GM04503 (cell line): ENCODE measurements at places on chromosomes 11 and 22.

DNA sequence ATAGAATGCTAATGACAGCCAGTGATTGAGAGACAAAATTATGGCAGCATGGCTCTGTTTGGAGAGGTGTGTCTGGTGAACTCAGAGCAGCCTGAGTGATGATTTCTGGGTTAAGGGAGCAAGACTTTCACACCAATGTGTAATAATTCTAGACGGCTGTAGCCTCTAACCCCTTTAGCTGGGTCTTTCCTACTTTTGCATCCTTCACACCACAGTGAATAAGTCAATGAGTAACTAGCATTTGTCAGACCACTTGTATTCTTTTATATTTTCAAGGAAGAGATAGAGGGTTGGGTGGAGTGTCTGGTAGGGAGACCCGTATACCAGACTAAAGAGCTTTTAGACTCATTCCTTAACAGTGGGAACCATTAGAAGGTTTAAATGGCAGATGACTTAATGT, 50.4 kb downstream of the ATXN10 start:
- no peak for DNase-seq

GRCh38 chr11:19370100-19370861, 129.5 kb upstream of the E2F8 start:
- peak; percentile 80 for DNase-seq

DNA sequence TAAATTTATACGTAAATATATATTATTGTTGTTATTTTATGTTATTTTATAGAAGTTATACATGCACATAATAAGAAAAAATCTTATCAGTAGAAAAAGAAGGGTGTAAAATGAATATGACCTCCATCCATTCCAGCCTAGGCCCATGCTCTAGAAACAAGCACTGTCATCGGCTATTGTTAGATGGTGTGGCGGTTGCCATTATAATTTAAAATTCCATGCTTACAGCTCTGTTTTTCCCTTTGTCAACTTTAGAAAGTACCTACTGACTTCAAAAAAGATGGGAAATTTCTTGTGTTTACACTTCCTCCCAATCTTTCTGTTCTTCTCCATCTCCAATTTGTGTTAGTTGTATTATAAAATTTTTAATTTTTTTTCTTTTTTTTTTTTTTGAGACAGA, 61.9 kb upstream of the RDX start:
- no peak for DNase-seq

- DNase-seq, result no peak
These were observed 2.4 kb downstream of the GNB1L start for GRCh38 chr22:19852177-19852781.

- no peak for DNase-seq
These were observed 13.6 kb upstream of the JAML start for GRCh38 chr11:118238421-118238820.

DNA sequence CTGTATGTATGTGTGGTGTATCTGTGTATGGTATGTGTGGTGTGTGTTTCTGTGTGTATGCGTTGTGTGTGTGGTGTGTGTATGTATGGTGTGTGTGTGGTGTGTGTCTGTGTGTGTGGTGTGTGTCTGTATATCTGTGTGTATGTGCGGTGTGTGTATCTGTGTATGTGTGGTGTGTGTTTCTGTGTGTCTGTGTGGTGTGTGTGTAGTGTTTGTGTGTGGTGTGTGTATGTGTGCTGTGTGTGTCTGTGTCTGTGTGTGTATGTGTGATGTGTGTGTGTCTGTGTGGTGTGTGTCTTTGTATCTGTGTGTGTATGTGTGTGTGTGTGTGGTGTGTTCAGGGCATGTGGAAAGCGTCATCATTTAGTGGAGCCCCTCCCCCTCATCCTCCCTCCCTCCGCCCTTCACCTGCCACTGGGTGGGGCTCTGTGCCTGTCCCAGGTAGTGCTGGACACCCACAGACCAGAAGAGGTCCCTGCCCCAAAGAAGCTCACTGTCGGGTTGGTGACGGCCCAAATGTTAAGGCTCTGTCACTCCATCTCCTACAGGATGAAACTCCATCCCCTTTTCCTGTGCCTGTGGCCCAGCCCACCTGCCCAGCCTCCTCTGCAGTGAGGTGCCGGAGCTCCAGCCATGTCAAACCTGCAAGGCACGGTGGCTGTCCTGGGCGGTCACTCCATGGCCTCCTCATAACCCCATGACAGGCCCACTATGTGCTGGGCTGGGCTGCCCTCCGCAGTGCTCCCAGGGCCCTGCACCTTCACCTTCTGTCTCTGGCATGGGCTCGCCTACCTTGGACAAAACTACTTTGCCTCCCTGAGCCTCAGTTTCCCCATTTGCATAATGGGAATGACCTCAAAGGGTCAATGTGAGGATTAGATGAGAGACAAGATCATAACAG, 23.4 kb upstream of the SHISAL1 start:
- no peak for DNase-seq

- no peak for DNase-seq
These were observed 5.6 kb upstream of the TRABD start for GRCh38 chr22:50179937-50180726.

- DNase-seq, result peak; percentile 94
These were observed 24.4 kb upstream of the PAMR1 start for GRCh38 chr11:35549787-35550186.

DNA sequence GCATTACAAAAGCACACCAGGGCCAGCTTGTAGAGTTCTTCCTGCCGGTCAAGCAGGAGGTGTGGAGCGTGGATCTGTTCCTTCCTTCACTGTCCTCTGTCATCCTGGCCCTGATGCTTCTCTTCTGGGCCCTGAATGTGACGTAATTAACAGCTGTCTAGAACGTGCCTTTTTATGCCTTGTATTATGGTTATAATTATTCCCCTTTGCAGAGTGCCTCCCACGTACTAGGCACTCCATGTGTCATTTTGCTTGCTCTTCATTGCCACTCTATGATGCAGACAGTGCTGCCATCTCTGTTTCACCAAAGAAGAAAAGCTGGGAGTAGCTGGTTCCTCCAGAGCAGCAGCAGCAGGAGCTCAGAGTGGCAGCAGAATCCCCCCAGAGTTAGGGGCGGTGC, 132.1 kb upstream of the TTC12 start:
- DNase-seq, result no peak

GRCh38 chr11:128026596-128026995, 560.8 kb downstream of the ETS1 start:
- DNase-seq, result peak; percentile 96

- no peak for DNase-seq
These were observed 2.1 kb upstream of the APOA5 start for GRCh38 chr11:116793772-116794097.

DNA sequence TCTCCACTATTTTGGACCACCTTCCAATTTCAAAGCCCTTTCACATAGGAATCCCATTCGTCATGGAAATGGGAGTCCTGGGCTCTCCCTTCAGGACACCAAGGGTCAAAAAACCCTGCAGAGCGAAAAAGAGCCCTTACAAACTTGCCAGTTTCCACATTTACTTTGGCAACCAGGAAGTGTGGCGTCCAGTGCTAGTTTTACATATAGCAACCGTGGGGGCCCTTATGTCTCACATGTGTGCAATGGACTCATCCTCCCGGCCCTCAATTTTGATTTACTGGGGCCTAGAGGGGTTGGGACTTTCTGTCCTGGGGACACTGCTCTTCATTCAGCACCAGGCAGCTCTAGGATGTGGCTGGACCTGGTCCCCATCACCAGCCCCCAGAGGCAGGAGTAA, 33.7 kb downstream of the DAGLA start:
- no peak for DNase-seq

- no peak for DNase-seq
These were observed 1.6 kb upstream of the E2F8 start for GRCh38 chr11:19242179-19242932.

GRCh38 chr22:41574847-41575381, 14.1 kb downstream of the CSDC2 start:
- DNase-seq, result no peak

GRCh38 chr22:27978317-27978716, 59.3 kb upstream of the PITPNB start:
- no peak for DNase-seq

DNA sequence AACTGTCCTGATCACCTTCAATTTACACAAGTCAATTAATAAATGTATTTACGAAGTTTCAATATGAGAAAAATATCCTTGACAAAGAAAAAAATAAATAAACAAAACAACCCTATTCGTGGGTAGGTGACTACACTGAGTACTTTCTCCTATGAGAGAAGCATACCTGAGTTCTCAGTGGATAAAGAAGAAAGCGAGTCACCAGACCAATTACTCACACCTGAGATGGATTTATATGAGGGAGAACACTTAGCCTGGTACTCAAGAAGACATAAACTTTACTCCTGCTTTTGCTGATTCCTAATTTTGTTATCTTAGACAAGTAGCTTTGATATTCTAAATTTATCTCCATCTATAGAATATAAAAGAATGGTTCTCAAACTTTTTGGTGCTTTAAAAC, 735.2 kb upstream of the ANO3 start:
- DNase-seq, result no peak

DNA sequence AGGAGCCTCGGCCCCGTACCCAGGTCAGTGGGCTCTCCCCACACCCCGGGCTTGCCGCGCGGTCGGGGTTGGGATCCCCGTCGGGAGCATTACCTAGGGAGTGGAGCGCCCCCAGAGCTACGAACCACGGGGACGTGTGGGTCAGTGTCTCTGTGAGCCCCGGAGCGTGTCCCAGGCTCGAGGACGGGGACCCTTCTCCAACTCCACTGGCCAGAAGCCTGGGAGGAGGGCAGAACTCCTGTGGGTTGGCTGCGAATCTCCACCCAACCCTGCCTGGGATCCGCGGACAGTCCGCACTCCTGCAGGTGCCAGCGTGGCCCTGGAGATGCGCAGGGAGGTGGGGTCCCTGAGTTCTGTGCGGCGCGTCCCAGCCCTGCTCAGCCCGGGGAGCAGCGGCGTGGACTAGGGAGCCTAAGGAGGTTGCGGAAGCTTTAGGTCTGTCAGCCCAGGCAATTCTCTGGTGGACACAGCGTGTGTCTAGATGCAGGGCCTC, 346 bp downstream of the PPFIBP2 start:
- DNase-seq, result no peak

- peak; percentile 31 for DNase-seq
These were observed 69.6 kb downstream of the PPP2R1B start for GRCh38 chr11:111696556-111696955.

- no peak for DNase-seq
These were observed 18.4 kb upstream of the OSBPL5 start for GRCh38 chr11:3183523-3183922.

DNA sequence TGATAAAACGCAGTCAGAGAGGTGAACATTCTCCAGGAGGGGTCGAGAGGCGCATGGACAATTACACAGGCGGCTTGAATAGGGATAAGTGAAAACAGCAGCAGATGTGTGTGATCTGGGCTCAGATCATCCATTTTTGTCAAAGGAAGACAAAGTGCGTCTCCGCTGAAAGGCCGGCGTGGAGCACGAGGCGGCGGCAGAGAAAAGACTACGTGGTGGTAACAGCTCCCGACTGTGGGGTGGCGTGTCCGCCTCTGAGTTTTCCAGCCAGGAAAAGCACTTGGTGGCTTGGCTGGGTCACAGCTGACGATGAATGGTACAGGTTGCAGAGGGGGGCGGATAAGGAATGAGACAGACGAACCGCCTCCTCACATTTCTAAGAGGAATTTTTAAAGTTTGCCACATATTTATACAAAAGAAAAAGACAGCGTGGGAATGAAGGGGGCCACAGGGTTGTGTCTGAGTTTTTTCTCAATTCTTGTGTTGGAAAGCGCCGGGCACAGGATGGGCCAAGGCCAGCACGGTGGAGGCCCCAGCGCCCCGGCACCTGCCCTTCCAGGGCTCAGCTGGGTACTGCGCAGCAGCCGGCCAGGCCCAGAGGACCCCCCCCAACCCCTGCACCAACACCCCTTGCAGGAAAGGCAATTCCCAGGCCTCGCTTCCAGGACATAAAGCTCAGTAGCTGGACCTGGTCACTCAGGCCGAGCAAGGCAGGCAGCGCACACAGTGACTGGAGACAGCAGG, 80.4 kb downstream of the TRMU start:
- DNase-seq, result no peak

DNA sequence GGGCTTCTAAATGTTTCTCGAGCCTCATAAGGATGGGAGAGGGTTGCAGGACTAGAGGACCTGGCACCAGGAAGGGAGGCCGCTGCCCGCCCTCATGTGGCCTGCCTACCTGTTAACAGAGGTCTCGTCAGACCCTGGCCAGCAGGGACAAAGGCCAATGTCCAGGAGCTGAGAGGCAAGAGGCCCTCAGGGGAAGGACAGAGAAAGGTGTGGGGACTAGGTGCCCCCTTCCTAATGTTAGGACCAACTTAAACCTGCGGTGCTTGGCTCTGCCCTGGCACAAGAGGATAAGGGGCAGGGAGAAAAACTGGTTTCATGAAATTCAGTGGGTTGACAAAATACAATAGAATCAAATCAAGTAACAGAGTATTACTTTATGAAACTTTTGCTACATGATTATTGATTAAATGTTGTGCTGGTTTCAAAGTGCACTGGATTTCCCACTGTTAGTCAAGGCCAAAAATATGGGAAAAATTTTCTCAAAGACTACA, 20.0 kb upstream of the SYT12 start:
- DNase-seq, result no peak

GRCh38 chr11:4539603-4540219, 5.3 kb upstream of the OR52M1 start:
- DNase-seq, result no peak

GRCh38 chr22:21030621-21031544, 1.5 kb downstream of the SLC7A4 start:
- no peak for DNase-seq

DNA sequence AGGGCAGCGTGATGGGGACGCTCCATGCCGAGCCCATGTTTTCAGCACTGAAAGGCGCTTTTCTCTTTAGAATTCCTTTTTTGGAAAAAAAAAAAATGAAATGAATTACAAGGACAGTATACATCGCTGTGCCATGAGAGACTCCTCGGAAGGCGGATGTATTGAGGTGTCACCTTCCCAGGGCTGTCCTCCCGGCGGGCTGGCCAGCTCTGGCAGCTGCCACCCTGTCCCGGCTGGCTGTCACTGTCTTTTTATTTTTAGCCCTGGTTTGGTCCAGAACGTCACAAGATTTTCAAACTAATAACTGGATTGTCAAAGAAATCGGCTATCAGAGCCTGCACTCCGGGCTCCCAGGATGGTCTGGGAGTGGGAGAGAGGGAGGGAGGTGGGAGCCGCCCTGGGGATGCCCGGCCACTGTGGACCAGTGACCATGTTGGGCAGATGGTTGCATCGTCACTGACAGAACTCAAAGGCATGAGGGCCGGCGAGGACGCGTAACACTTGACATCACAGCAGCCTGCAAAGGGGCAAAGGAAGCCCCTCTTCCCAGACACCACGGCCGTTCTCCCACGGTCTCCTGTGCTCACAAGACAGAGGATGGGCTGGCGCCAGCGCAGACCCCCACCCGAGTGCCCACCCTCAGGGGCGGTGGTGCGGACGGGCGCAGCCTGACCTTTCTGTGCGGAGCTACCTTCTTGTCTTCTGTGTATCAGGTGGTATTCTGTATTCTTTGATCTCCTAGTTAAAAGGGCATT, 392.9 kb downstream of the TBC1D22A start:
- no peak for DNase-seq

DNA sequence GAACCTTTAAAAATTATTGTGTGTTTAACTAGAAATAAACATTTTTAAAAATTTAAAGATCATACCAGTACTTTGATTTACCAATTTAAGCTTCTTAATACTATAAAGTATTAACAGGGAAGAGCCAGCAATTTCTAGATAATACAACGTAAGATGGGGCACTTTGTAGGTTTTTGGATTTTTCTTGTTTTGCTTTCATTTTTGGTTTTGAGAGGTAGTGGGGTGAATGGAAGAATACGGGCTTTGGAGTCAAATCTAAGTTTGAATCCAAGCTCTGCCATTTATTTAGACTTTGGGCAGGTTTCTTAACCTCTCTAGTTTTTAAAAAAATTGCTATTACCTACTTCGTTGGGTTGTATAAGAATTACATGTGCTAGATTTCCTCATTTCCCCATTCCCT, 44.9 kb downstream of the CSTPP1 start:
- no peak for DNase-seq

- no peak for DNase-seq
These were observed 123.5 kb downstream of the BUD13 start for GRCh38 chr11:116649268-116649667.
